ENCODE measurements at places on chromosomes 6 and 20.

- no peak for DNase-seq
Observed at GRCh38 chr6:161788531-161788930, 514.7 kb upstream of the AGPAT4 start.

DNA sequence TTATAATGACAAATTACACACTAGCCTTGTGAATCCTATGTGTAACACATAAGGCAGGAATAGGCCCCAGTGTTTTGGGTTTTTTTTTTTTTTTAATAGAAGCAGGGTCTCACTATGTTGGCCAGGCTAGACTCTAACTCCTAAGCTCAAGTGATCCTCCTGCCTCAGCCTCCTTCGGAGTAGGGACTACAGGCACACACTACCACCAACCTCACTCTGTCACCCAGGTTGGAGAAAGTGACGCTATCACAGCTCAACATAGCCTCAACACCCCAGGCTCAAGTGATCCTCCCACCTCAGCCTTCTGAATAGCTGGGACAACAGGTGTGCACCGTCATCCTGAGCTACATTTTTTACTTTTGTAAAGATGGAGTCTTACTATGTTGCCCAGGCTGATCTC lies 205.8 kb upstream of the RREB1 start:
- no peak for DNase-seq

- DNase-seq: no peak
Observed at GRCh38 chr6:128074567-128074966, 173.7 kb upstream of the THEMIS start.

DNA sequence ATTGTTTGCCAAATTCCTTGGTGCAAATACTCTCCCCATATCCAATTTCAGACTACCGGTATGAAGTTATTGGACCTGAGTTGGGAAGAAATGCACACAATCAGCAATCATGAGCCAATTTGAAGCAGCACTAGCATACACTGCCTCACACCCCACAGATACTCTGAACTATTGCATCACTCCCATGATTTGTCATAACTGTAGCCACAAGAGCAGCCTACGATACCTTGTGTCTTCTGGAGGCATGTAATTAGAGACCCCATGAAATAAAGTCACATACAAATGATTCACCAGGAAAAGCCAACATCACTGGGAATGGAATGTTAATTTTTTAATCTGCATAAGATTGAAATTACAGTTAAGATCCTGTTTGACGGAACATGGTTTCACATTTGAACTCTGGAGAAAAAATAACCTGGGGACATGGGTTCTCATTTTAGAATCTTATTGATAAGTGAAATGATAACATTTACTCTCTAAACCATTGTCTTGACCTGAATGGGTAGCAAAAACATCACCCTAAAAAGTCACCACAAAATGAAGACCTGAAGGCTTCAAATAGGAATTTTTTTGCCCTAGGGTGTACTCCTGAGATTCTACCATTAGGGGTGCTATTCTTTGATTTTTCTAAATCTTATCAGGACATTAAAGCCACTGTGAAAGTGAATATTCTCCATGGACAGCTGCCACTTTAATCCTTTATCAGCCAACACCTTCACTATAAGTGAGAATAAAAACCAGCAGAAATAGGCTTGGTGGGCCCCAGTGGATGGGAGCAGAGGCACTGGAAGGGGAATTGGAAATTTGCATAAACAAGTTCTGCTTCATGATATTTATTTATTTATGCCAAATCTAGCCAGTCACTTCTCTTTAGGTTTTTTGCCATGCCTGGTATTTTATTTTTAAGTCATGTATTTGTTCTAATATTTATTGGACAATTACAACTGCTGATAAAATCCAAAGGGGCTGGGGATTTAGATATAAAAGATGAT lies 34.5 kb upstream of the HBS1L start:
- peak; percentile 75 for DNase-seq

- DNase-seq: no peak
Observed at GRCh38 chr20:43331906-43332305, 125.8 kb upstream of the SRSF6 start.

- DNase-seq: no peak
Observed at GRCh38 chr20:61769286-61769832, 296.3 kb downstream of the TAF4 start.

GRCh38 chr6:164569509-164569908 lies 739.9 kb downstream of the C6orf118 start:
- no peak for DNase-seq

DNA sequence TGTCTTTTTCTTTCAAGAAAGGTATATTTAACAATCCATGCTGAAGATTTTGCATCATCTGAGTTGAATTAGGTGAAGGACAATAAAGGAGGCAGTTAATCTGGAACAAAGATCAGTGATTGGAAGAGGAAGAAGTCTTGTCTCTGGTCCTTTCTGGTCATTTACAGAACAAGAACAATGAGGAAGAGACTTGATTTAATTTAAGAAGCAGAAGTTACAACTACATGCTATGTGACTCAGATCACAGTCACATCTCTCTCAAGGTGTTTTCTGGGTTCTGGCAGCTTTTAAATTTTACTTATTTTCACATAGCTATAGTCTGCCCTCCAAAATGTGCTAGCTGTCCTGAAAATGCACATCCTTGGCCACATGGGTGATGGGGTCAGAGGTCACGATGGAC lies 53.5 kb upstream of the DEK start:
- DNase-seq: no peak

GRCh38 chr6:45681860-45682511 lies 304.3 kb upstream of the SUPT3H start:
- no peak for DNase-seq

GRCh38 chr6:158684311-158684710 lies 34.5 kb downstream of the SYTL3 start:
- DNase-seq: no peak

DNA sequence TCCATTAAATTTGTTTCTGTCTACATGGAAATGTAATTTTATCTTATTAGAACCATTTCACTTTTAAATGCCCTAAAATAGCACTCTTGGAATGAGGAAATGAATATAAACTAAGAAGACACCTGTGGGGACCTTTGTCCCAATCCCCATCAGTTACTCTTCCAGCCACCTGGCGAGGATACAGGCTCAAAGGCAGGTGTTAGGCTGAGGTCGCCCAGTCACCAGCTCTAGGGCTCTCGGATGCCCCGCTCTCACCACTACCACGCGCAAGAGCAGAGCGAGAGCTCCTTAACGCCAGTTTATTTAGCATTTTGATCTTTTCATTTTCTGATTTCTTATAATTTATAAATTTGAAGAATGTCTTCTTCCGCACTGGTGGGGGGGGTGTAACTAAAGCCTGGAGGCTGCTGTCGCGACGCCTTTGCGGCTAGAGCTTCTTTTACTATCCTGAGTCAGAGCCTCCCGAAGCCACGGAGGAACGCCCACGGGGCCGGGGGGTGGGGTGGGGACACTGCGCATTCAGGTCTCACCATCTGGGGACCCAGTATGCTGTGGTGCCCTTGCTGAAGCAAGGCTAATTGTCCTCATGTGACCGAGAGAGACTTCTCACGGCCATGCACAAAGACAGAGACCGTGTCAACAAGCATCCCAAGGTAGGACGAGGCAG lies 38.7 kb upstream of the AFDN start:
- DNase-seq: no peak

- DNase-seq: no peak
Observed at GRCh38 chr20:20079102-20079784, 26.9 kb downstream of the CFAP61 start.

GRCh38 chr20:45269754-45270270 lies 15.4 kb upstream of the SLPI start:
- DNase-seq: no peak

DNA sequence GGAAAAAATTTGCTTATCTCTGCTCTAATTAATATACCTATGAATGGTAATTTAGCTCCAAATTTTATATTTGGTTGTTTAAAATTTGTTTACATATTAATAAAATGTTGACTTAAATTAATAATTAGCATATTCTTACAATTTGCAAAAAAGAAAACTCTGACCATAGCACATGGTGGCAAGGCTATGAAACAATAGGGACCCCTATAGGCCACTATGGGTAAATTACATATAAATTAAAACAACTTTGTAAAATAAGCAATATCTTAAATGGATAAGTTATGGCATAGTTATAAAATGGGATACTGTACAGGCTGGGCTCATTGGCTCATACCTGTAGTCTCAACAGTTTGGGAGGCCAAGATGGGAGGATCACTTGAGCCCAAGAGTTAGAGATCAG lies 76.0 kb downstream of the MKKS start:
- no peak for DNase-seq

GRCh38 chr20:18537651-18538050 lies 29.6 kb upstream of the SMIM26 start:
- DNase-seq: no peak

- no peak for DNase-seq
Observed at GRCh38 chr20:61448386-61448785, 196.3 kb downstream of the CDH4 start.

DNA sequence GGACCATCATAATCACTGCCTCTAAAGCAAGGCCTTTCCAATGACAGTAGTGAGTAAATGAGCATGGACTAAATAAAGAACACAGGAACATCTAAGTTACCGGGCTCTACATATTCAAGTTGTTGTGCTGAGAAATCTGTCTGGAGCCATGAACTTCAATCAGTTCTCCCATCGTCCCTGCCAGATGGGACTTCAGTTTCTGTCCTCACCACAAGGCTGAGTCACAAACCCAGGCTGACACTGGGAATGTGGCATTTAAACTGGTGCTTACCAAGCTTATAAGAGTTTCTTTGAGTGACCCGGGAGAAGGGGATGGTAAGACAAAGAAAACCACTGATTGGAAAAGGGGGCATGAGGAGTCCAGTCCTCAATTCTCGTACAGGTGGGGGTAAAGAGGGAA lies 497.0 kb downstream of the MAFB start:
- no peak for DNase-seq

DNA sequence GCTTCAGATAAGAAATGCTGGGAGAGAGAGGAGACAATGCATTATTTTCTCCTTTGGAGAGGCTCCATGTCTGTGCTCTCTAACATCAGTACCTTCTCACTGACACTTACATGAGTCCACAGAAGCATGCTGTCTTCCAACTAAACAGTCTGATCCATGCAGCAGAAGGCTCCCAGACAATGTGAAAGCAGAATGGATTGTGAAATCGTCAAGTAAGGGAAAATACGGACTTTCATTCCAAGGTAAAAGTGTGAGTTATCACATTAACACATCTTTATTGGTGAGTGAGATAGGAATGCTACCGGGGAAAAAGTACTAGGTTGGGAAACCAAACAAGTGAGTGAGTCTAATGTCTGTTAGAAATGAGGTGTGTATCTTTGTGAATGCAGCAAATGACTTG lies 167.6 kb upstream of the KCNK16 start:
- no peak for DNase-seq

- DNase-seq: no peak
Observed at GRCh38 chr6:5506597-5506996, 245.3 kb downstream of the FARS2 start.

- no peak for DNase-seq
Observed at GRCh38 chr20:10502098-10502526, 67.0 kb downstream of the SLX4IP start.

DNA sequence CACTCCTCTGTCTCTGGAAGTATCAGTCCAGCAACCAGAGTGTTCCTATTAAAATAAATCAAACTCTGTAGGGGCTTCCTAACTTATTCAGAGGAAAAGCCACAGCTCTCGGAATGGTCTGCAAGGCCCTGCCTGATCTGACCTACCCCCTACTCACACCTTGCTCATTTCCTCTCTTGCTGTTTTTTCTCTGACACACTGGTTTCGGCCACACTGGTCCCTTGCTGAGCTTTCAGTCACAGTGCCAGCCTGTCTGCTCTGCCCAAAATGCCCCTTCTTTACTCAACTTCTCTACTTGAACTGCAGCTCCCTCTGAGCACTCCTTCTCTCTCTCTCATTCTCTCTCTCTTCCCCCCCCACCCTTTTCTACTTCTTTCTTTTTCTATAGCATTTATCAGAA lies 430.2 kb downstream of the UTRN start:
- DNase-seq: no peak

DNA sequence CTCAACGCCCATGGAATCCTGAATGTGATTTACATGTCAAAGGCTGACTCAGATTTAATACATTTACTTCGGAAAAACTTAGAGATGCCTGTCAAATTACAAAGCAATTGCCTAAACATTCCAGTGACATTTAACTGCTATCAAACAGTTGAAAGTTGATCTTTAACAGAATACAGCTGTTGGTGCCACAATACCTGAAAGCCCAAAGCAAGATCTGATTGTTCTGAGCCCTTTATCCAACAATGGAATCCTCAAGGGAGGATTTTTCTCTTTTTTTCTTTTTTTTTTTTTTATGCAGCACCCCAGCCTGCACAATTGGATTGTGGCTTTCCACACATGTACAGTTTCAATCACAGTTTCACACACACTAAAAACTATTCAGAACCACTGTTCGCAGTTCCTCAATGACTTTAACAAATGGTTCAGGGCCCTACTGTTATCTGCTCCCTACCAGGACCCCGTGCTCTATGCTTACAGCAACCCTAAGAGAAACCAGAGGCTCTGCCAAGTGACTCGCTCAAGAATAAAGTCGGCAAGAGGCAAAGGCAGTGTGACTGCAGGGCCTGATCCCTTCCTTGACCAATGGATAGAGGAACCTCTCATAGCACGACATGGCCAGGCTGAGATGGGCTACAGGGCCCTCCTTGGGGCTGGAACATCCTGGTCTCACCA lies 33.3 kb downstream of the EPB41L2 start:
- peak; percentile 73 for DNase-seq

GRCh38 chr6:149234051-149234962 lies 83.2 kb upstream of the TAB2 start:
- DNase-seq: peak; percentile 66

DNA sequence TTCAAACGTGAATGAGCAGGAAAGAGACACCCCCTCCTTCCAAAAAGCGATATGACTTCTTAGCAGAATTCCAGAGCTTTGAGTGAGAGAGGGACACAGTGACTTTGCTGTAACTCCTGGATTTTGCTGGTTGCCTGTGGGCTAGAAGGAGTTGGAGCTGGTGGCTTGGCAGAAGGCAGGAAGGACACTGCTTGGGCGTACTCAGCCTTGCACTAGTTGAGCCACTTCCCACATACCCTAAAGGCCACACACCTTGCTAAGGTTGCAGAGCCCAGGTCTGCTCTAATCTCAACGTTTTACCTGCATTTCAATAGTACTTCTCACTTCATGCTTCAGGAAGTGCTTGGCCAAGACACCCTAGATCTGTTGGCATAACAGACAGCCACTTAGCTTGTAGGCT lies 30.6 kb downstream of the RAB22A start:
- no peak for DNase-seq

Measured in fibroblast of upper back skin (primary cell).